Activated B cell treated with CpG ODN at 0.5 μM for 24 hours (primary cell): ENCODE measurements at places on chromosomes 5 and 9. TPM values are rescaled to one million over a fixed set of nuclear protein-coding genes. Genes with fewer than 3 reads are reported as not detected.

GRCh38 chr5:112397690-112398089 lies 21.4 kb downstream of the EPB41L4A start:
- H3K36me3 ChIP-seq, result no peaks in the 10 kb centered on the region
- H3K4me1 ChIP-seq, result peaks cover 1% of the 10 kb centered on the region
- no peak for DNase-seq
- no peak overlapping the region for H3K4me3 ChIP-seq

- peaks cover 46% of the 10 kb centered on the region for H3K4me1 ChIP-seq
- peak overlapping the region; percentile 84 for H3K27ac ChIP-seq
- peaks cover 3% of the 10 kb centered on the region for H3K36me3 ChIP-seq
- peaks cover 5% of the 10 kb centered on the region for H3K27me3 ChIP-seq
- H3K4me3 ChIP-seq, result peak overlapping the region; percentile 91
Measured at GRCh38 chr5:61330845-61331406, 1.1 kb upstream of the ZSWIM6 start.

- peaks cover 53% of the 10 kb centered on the region for H3K27me3 ChIP-seq
- peaks cover 17% of the 10 kb centered on the region for H3K4me1 ChIP-seq
- DNase-seq, result no peak
- H3K36me3 ChIP-seq, result no peaks in the 10 kb centered on the region
- no peak within 1 kb of the TSS for H3K27ac ChIP-seq
Measured at GRCh38 chr9:89177944-89178829, at the start of gene SHC3. TSS of gene SHC3 (minus strand) at chr9:89178818. CDS start at chr9:89178460, 358 bp downstream.

GRCh38 chr5:116457062-116457461 lies 117.6 kb downstream of the SEMA6A start:
- no peak for DNase-seq
- H3K27me3 ChIP-seq, result no peaks in the 10 kb centered on the region
- no peak overlapping the region for H3K27ac ChIP-seq
- no peak overlapping the region for H3K4me3 ChIP-seq
- H3K4me1 ChIP-seq, result peaks cover 15% of the 10 kb centered on the region

GRCh38 chr5:82785882-82786509 lies 291.2 kb downstream of the TMEM167A start:
- no peaks in the 10 kb centered on the region for H3K4me1 ChIP-seq
- no peaks in the 10 kb centered on the region for H3K36me3 ChIP-seq
- no peak for DNase-seq
- H3K4me3 ChIP-seq, result no peak overlapping the region
- H3K27ac ChIP-seq, result no peak overlapping the region

GRCh38 chr5:112142769-112143270 lies 276.3 kb downstream of the EPB41L4A start:
- no peak overlapping the region for H3K27ac ChIP-seq
- H3K4me3 ChIP-seq, result no peak overlapping the region
- no peaks in the 10 kb centered on the region for H3K4me1 ChIP-seq
- no peaks in the 10 kb centered on the region for H3K36me3 ChIP-seq

- H3K27me3 ChIP-seq, result peaks cover 7% of the 10 kb centered on the region
- no peak overlapping the region for H3K4me3 ChIP-seq
- no peaks in the 10 kb centered on the region for H3K4me1 ChIP-seq
- H3K36me3 ChIP-seq, result no peaks in the 10 kb centered on the region
- DNase-seq, result no peak
- no peak overlapping the region for H3K27ac ChIP-seq
Measured at GRCh38 chr9:38662763-38663593, 42.6 kb upstream of the ANKRD18A start.

DNA sequence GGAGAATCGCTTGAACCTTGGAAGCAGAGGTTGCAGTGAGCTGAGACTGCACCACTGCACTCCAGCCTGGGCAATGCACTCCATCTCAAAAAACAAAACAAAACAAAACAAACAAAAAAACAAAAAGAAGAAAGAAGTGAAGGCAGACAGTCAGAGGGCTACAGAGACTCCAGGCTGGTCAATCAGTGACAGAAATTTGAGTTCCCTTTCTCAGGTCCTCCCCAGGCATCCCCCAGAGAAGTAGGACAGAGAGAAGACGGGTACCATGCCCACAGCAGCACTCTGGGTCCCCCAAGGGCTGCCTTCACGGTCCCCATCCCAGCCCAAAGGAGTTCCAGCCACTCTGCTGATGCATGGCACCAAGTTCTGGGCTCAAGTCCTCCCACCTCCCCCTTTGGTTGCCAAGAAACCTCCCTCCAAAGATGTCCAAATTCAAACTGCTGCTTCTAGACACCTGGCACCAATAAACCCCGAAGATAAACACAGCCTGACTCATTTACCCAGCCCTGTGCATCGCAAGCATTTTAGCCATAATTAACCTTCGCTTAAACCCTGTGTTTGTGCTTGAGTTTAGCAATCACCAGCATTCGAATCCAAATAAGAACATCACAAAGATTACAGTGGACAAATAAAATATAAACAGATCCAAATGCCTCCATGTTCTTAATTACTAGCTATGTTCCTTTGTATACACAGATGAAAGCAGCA lies 24.0 kb downstream of the SEMA4D start:
- no peaks in the 10 kb centered on the region for H3K27me3 ChIP-seq
- peaks cover 70% of the 10 kb centered on the region for H3K4me1 ChIP-seq
- H3K4me3 ChIP-seq, result no peak overlapping the region
- no peak for DNase-seq
- no peak overlapping the region for H3K27ac ChIP-seq

DNA sequence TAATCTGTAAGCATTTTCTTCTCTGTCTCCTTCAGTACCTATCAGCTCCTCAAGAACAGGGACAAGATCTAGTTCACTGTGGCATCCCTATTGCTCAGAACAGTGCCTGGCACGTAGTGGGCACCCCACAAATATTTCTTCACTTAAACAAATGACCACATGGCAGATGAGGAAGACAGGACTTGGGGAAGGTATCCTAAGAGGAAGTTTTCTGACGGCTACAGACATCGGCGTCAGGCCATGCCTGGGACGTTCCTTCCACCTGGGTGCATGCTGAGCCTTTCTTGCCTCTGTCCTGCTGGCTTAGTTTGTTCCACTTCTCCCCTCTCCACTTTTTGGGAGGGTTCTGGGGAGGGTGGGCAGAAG lies 60.2 kb downstream of the NEURL1B start:
- peaks cover 19% of the 10 kb centered on the region for H3K4me1 ChIP-seq
- H3K27ac ChIP-seq, result no peak overlapping the region
- peaks cover 40% of the 10 kb centered on the region for H3K27me3 ChIP-seq
- H3K36me3 ChIP-seq, result no peaks in the 10 kb centered on the region
- DNase-seq, result no peak
- no peak overlapping the region for H3K4me3 ChIP-seq

DNA sequence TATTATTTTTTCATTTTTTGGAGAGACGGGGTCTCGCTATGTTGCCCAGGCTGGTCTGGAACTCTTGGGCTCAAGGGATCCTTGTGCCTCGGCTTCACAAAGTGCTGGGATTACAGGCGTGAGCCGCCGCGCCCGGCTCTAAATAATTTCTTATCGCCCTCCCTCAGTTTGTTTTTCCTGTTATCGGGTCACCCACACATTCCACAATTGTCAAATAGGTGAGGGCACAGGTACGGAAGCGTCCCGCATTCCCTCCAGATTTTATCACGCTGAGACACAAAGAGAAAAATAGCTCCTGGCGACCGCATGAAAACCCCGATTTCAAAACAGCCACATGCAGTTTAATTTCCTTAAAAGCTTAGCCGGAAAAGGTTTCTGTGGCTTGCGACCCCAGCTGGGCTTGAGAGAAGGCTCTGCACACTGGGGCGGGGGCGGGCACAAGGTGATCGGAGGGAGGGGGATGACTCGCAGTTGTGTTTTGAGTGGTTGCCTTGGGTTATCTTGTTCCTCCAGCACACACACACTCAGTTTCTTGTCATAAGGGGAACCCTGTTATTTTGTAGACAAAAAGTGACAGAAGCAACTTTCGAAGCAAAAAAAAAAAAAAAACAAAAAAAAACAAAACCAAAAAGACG lies 717 bp upstream of the IQGAP2 start:
- H3K27ac ChIP-seq, result peak overlapping the region; percentile 97
- peaks cover 51% of the 10 kb centered on the region for H3K4me1 ChIP-seq
- H3K27me3 ChIP-seq, result peaks cover 3% of the 10 kb centered on the region

DNA sequence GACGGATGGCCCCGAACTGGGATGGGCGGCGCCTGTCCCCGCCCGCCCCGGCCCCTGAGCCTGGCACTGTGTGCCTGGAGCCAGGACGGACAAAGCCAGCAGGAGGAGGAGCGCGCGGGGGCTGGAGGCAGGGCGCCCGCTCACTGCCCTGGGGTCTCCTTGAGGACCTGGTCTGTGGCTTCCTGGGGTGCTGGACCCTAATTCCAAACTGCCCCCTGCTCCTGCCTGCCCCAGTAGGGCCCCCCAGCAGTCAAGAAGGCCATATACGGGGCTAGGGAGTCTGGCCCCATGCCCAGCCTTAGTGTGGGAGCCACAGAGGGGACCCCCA lies 29.2 kb upstream of the RXRA start:
- H3K27ac ChIP-seq, result no peak overlapping the region
- H3K4me3 ChIP-seq, result no peak overlapping the region
- H3K27me3 ChIP-seq, result peaks cover 3% of the 10 kb centered on the region

- no peaks in the 10 kb centered on the region for H3K4me1 ChIP-seq
- no peak for DNase-seq
- H3K27ac ChIP-seq, result no peak overlapping the region
- peaks cover 90% of the 10 kb centered on the region for H3K36me3 ChIP-seq
- H3K27me3 ChIP-seq, result no peaks in the 10 kb centered on the region
Measured at GRCh38 chr5:150009671-150010387, 9.3 kb downstream of the HMGXB3 start.

DNA sequence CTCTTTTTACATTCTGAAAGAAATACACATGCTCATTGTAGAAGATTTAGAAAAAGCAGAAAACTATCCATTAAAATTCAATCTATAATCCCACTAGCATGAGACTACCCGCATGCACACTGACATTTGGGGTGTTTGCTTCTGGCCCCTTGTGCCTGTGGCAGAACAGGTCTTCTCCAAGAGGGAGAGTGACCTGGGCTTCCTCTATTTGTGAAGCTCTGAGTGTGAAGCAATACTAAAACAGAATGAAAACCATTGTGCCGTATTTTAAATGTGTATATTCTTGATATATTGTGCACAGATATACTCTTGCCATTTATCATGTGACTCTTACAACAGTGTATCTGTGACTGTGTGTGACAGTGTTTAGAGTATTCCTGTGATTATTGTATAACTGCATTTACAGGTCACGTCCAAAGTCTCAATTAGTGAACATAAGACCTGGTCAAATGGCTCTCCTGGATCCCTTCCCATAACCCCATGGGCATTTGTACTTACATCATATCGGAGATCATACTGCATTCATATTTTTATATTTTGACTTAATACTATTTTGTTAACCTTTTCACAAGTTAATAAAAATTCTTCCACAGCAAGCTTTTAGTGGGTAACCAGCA lies 14.7 kb upstream of the CPEB4 start:
- H3K4me3 ChIP-seq, result no peak overlapping the region
- H3K27ac ChIP-seq, result no peak overlapping the region
- H3K4me1 ChIP-seq, result no peaks in the 10 kb centered on the region
- no peak for DNase-seq
- H3K36me3 ChIP-seq, result no peaks in the 10 kb centered on the region

GRCh38 chr5:82748688-82749460 lies 328.3 kb downstream of the TMEM167A start:
- peaks cover 4% of the 10 kb centered on the region for H3K27me3 ChIP-seq
- H3K27ac ChIP-seq, result no peak overlapping the region
- H3K4me1 ChIP-seq, result peaks cover 11% of the 10 kb centered on the region
- no peaks in the 10 kb centered on the region for H3K36me3 ChIP-seq
- no peak for DNase-seq

- H3K4me3 ChIP-seq, result no peak overlapping the region
- DNase-seq, result no peak
- peak overlapping the region; percentile 88 for H3K27ac ChIP-seq
- peaks cover 93% of the 10 kb centered on the region for H3K4me1 ChIP-seq
- no peaks in the 10 kb centered on the region for H3K27me3 ChIP-seq
- H3K36me3 ChIP-seq, result peaks cover 32% of the 10 kb centered on the region
Measured at GRCh38 chr9:124270504-124271335, 13.0 kb downstream of the NEK6 start.

- peaks cover 80% of the 10 kb centered on the region for H3K36me3 ChIP-seq
- H3K27ac ChIP-seq, result no peak overlapping the region
- H3K4me3 ChIP-seq, result no peak overlapping the region
- no peaks in the 10 kb centered on the region for H3K4me1 ChIP-seq
- H3K27me3 ChIP-seq, result no peaks in the 10 kb centered on the region
Measured at GRCh38 chr9:33350310-33350709, 52.1 kb downstream of the AQP7 start.

DNA sequence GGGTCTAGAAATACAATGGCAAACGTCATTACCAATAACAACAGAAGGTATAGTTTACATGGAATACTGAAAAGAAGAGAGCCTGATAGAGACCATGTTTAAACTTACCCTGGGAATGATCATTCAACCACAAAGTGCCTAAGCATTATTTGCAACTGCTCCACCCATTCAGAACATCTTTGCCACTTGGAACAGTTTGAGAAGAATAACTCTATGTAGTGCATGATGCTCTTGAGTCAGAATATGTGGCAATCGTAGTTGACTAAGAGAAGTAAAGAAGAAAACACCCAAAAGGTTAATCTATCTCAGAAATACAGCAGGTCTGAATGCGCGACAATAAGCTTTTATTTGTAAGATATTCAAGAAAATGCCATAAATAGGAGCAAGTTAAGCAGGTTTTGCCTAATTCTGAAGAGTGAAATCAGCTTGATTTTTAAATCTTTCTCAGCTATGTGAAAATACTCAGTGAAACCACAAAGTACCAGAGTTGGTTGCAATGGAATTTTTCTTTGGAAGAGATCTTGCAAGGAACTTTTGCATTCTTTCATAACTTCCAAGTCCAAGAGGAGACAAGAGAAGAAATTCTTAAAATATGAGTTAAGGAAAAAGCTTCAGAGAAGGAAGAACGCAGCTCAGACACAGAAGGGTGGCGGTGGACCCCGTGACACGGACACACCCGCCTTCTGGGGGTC lies 64.3 kb downstream of the HABP4 start:
- no peak overlapping the region for H3K27ac ChIP-seq
- no peaks in the 10 kb centered on the region for H3K4me1 ChIP-seq
- no peaks in the 10 kb centered on the region for H3K27me3 ChIP-seq

GRCh38 chr5:108504974-108505373 lies 123.1 kb upstream of the FBXL17 start:
- no peaks in the 10 kb centered on the region for H3K27me3 ChIP-seq
- H3K27ac ChIP-seq, result no peak overlapping the region
- DNase-seq, result no peak
- no peak overlapping the region for H3K4me3 ChIP-seq
- H3K4me1 ChIP-seq, result no peaks in the 10 kb centered on the region

The B4GALT1 gene
- total RNA-seq, result 111 and 118 TPM in 2 replicates

The TTC39B gene
- total RNA-seq, result 3.2 and 6.6 TPM in 2 replicates

The ABO gene
- total RNA-seq, result not detected in 2 replicates

The SRD5A1 gene
- 11.5 and 14.8 TPM in 2 replicates for total RNA-seq

The C5orf58 gene
- total RNA-seq, result not detected in 2 replicates

The FRRS1L gene
- total RNA-seq, result not detected in 2 replicates

The INSL4 gene
- total RNA-seq, result not detected in 2 replicates

The MPDZ gene
- not detected in 2 replicates for total RNA-seq

The PLPP7 gene
- 0.39 and 0.53 TPM in 2 replicates for total RNA-seq

The IGFBPL1 gene
- total RNA-seq, result not detected in 2 replicates

The OR1Q1 gene
- not detected in 2 replicates for total RNA-seq
